AG09309 (cell line): ENCODE measurements at places on chromosomes 16 and 17.

- DNase-seq: no peak
Measured at GRCh38 chr17:16569358-16569712, 331 bp upstream of the ZNF287 start.

GRCh38 chr17:75721463-75722011 lies 278 bp downstream of the ITGB4 start:
- DNase-seq: no peak

DNA sequence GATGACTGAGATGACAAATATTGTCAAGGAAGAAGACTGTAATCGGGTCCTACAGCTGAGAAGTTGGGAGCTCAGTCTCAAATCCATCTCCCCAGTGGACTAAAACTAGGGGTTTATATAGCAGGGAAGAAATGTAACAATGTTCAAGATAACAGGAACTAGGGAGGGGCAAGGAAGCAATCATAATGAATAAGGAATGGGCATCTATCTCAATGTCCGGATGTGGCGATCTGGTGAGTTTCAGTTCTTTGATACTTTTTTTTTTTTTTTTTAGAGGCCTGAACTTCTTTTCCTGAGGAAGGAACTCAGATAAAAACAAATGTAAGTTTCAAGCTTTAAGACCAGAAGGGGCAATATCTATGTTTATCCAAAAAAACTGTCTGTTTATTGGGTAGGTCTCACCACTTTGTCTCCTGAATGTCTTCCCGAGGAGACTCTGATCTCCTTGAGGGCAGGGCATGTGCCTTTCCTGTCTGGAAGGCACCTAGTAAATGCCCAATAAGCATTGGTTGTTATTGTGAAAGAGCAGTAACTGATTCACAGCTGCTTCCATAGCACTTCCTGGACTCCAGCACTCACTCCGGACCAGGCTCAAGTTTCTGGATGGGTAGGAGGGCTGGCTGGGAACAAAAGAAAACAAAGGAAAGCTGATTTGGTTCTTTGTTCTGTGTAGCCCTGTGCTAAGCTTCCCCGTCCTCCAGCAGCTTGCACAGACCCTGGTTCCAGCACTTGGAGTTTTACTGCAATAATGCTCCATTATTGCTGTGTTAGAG lies 51.9 kb downstream of the MEOX1 start:
- DNase-seq: no peak

GRCh38 chr16:83732536-83732935 lies 75.2 kb upstream of the HSBP1 start:
- no peak for DNase-seq

DNA sequence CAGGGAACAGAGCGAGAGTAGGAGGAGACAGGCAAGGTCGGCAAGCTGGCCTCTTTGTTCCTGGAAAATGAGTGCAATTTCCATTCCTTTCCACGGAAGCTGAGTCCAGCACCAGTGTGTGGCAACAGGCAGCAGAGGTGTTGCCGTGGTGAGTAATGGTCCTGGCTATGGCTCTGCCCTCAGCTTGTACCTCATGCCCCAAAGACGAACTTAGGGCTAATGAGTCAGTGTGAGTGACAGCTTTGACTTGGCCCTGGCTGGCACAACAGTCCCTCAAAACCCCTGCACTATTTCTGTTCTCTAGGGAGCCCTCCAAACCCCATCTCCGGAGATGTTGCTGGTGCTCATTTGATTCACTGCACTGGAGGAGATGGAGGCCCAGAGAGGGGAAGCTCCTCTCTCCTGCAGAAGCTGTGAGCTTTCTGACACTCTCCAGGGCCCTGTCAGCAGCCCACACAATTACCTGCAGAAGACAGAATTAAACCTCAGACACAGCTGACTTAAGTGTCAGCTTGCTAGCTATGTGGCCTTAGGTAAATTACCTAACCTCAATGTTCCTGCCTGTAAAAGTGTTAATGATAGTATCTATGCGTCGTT lies 129.9 kb downstream of the TMEM132E start:
- no peak for DNase-seq

GRCh38 chr17:66365903-66366302 lies 63.5 kb downstream of the PRKCA start:
- no peak for DNase-seq

- DNase-seq: no peak
Measured at GRCh38 chr17:3475251-3475685, 529 bp upstream of the ASPA start.

- no peak for DNase-seq
Measured at GRCh38 chr16:30430428-30430970, 669 bp upstream of the DCTPP1 start.

DNA sequence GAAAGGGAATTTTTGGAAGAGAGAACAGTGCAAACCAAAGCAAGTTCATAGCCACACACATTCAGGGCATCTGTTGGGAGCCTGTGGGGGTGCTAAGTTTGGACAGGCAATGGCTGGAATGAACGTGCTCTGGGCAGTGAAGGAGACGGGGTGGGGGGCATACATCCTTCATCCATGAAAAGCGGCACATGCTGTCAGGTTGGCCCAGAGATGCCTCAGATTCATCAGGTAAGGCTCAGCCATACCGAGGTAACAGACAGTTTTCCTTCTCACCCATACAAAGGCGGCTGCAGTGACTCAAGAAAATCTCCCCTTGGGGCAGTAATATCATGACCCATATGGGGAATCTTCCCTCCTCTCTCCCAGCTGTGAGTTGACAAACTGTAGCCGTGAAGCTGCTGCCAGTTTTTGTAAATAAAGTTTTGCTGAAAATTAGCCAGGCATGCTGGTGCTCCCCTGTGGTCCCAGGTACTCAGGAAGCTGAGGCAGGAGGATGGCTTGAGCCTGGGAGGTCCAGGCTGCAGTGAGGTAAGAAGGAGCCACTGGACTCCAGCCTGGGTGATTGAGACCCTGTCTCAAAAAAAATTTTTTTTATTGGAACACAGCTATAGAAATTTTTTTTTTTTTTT lies 9.2 kb upstream of the UBALD2 start:
- DNase-seq: no peak

DNA sequence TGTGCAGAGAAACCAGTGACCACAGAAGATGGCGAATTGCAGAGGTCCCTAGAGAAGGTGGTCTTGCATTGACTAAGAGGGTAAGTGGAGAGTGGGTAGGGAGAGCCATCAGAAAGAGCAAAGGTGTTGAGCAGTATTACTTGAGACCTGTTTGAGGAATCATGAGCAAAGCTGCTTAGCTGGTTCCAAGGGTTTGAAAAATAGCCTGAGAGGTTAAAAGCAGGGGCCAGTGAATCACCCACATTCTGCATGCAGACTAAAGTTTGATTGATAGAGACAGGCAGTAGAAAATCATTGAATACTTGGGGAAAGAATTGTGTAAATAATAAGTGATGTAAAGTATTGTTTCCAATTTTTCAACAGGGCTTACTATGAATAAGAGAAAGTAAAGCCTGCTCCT lies 34.0 kb upstream of the KCNJ16 start:
- DNase-seq: no peak

- no peak for DNase-seq
Measured at GRCh38 chr16:1343428-1344242, 8.0 kb downstream of the TSR3 start.

- DNase-seq: no peak
Measured at GRCh38 chr16:1908184-1908583, 10.0 kb downstream of the HS3ST6 start.

DNA sequence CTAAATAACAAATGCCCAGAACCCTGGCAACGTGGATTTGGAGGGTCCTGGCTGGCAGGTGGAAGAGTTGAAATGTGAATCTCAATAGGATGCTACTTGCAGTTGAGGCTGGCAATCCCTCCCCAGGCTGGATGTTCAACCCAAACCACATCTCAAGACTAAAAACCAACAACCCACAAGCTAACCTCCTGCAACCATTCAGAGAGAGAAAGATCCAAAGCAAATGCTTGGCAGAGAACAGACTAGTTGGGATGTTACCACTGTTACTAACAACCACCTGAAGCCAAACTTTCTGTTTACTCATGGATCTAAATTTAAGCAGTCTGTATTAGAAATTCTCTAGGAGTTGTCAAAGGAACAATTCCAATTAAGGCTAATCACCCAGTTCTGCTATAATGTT lies 27.9 kb downstream of the SMG6 start:
- DNase-seq: no peak

GRCh38 chr16:74568961-74569631 lies 37.8 kb downstream of the GLG1 start:
- peak; percentile 16 for DNase-seq

- DNase-seq: no peak
Measured at GRCh38 chr17:72430611-72431432, 310.0 kb downstream of the SOX9 start.

DNA sequence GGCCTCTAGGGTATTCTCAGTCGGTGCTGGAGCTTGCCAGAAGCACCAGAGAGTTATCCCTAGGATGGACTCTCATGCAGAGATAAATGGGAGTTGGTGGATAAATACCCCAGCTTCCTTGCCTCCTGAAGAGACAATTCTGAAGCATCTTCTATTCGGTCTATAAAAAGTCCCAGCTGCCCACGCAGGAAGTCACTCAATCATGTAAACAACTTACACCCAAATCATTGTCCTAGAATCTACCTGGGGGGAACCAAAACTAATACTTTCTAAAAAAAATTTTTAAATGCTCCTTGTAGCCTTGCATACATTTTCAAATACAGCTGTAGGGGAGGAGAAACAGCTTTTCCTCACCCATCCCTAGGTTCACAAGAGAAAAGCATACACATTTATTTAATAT lies 66.6 kb upstream of the ELAC2 start:
- DNase-seq: no peak

- no peak for DNase-seq
Measured at GRCh38 chr16:10103700-10104099, 78.5 kb downstream of the GRIN2A start.

GRCh38 chr16:66205287-66206231 lies 160.9 kb upstream of the CDH5 start:
- peak; percentile 16 for DNase-seq

- DNase-seq: no peak
Measured at GRCh38 chr17:76528528-76529223, 8.8 kb downstream of the CYGB start.

GRCh38 chr17:80099291-80100034 lies 1.9 kb upstream of the GAA start:
- DNase-seq: no peak

- DNase-seq: no peak
Measured at GRCh38 chr16:10668322-10669045, 26.2 kb downstream of the TEKT5 start.

- no peak for DNase-seq
Measured at GRCh38 chr17:20979792-20980083, 63.1 kb downstream of the USP22 start.

GRCh38 chr16:23368469-23368868 lies 66.4 kb downstream of the SCNN1B start:
- DNase-seq: no peak

DNA sequence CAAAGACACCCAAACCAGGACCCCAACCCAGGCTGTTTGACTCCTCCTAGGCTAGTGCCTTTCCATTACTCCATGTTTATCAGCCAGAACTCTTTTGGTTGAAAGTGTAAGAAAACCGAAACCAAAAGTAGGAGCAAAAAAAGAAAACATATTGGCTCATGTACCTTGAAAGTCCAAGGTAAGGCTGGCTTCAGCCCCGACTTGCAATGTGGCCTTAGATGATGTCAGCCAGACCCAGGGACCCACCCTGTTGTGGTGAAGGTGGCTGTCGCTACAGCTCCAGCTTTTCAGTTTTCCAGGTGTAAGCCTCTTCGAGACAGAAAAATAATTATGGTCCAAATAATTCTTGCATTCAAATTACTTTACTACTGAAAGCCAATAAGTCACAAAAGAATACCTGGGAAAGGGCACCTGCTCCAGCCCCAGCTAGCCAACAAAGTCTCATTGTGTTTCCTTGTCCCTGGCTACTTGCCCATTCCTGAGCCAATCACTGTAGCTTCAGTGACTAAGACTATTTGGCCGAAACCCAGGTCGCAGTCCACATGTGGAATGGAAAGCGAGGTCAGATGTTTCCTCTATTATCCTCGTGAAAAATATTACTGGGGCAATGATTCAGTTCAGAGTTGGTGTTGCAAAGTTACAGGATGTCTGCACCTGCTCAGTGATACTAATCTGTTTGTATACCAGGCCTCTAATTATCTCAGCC lies 20.7 kb downstream of the DNAH9 start:
- DNase-seq: no peak

- DNase-seq: no peak
Measured at GRCh38 chr17:50541716-50542688, 5.0 kb upstream of the SPATA20 start.

GRCh38 chr16:23378921-23379320 lies 74.1 kb downstream of the COG7 start:
- no peak for DNase-seq

DNA sequence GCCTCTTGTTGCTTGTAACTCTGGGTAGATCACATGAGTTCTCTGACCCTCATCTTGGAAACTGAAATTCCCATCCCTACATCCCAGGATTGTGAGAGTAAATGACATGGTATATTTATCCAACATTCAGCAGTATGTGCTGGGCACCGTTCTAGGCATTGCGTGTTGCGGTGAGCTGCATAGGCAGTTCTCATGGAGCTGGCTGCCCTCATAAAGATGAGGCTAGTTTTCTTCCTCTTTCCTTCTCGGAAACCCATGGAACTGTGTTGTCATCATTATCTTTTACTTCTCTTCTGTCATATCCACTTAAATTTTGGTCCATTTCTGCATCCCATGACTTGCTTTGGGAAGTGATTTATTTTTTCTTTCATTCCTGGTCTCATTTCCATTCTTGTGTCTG lies 17.2 kb downstream of the CMIP start:
- no peak for DNase-seq

DNA sequence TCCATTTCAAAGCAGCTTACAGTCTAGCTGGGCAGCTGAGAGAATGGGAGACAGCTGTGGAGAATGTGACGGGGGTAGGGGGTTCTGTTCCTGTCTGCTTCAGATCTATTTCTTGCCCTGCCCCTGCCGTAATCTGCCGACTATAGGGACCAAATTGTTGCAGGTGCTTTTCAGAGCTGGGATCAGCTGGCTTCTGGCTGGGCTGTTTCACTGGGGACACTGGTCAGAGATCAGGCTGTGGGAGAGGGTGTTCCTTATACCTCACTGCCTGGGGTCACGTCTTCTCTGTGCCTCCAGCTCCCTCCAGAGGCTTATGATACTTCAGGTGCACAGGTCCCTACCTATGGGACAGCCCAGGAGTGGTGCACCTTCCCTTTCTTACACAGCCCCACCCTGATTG lies 514.9 kb upstream of the GOT2 start:
- DNase-seq: no peak

- no peak for DNase-seq
Measured at GRCh38 chr16:78542419-78542818, 443.0 kb downstream of the WWOX start.

DNA sequence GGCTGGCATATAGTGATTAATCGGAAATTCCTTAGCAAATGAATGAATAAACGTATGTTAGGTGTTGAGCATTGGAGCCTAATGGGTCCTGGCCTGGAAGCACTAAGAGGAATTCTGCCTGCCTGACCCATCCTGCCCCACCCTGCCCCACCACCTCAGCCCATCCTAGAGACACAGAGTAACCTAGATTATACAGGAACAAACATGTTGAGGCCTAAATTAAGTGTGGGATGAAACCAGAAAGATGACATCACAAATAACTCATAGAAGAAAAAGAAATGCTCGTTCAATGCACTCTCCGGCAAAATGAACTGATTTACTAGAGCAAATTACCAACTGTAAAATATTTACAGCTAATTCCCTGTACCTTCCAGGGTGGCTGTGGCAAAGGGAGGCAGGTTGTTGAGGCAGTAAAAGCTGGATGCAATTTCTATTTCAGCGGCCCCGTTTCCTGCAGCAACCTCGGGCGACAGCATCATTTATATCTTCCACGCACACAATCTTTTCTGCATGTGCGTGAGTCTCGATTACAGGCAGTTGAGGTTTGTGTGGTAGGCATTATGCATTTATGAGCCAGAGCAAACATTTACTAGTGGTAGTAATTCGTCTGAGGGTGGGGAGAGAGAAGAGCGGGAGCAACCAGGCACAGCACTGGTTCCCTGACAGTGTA lies 417.2 kb downstream of the HS3ST4 start:
- no peak for DNase-seq
